HFF-Myc (cell line): ENCODE measurements at places on chromosomes 7 and 10.

DNA sequence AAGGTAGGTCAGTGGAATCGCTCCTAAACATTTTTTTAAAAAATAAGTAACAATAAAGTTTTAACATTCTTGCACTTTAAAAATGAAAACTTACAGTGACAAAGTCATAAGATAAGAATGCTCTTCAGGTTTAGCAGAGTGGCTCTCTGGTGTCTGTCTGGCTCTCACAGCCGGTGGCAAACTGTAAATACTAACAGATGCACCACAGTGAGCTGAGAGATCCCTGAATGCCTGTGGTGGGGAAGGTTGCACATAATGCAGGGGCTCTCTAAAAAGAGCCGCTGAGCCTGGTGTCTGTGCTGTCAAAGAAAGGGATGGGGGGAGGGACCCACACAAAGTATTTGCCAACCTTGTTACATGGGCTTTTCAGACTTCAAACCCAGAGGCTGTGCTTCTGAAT lies 498.3 kb downstream of the CCSER2 start:
- no peak for DNase-seq

DNA sequence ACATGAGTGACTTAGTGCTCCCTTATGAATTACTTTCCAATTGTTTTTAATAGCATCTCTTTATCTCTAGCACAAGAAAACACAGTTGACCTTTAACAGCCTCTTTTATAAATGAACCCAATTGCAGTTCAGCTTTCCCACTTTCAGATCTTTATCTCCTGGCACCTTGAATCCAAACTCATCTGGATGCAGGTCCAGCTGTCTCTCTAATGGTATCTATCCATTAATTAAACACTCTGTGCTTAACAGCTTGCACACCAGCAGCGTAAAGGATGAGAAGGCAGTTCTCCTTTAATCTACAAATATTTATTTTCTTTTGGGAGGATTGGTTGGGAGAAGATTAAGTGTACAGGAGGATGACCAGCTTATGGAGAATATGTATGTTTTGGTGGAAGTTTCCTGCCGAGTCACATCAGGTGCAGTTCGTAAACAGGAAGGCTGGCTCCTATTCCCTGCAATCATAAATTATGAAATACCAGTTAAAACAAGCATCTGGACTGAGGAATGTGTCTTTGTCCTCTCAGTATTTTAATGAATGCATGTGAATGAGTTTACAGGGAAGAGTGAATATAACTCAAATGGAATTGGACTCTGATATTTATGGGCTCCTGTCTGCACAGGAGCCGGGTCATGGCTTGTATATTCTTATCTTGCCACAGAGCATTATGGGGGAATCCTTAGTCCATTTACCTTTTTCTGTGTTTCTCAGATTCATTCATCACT lies 232.7 kb downstream of the PHF14 start:
- no peak for DNase-seq

DNA sequence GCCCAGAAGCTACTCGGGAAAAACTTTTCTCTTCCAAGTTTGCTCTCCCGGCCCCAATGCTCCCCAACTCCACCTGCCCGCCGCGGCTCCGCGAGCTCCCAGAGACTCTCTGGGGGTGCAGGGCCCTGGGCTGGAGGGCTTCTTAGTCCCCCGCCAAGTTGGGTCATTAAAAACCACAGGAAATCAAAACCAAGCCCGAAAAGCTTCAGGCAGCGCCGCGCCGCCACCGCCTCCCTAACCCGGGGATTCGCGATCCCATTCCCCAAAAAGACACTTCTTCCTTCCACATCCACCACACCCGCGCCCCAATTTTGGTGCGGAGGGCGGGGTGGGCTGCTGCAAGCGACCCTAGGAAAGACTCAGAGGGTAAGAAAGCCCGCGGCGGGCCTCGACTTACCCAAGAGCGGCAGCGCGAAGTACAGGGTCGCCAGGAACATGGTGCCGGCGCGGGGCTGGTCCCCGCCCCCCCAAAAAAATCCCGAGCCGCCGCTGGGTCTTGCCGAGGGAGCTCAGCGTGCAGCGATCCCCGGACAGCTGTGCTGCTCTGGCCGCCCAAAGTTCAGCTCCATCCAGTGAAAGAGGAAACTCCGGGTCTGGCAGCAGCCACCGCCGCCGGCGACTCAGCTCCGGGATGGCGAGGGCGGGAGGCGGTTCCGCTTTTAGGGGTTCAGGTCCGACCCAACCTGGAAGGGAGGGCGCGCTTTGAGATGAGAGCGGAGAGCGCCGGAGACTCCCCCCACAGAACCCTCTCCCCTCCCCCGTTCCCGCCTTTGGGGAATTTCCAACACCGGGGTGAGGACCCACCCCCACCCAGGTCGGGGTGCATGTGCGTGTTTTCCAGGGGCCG lies 1.2 kb downstream of the GFRA1 start:
- no peak for DNase-seq

DNA sequence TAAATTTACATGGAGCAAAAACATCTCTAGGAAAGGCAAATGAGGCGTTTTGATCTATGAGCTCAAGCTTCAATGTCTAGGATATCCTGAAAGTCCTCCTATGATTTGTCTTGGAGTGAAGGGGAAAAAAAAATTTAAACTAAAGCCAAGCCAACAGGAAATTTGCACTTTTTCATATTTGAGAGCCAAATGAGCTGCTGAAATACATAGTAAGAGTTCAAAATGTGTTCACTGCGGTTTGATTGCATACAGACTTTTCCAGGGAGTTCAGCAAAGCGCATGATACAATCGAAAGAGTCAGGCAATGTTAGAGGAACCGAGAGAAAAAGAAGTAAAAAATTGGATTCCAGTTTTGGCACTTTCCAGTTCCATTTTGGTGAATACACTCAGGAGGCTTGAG lies 633.4 kb upstream of the MGMT start:
- DNase-seq: no peak

DNA sequence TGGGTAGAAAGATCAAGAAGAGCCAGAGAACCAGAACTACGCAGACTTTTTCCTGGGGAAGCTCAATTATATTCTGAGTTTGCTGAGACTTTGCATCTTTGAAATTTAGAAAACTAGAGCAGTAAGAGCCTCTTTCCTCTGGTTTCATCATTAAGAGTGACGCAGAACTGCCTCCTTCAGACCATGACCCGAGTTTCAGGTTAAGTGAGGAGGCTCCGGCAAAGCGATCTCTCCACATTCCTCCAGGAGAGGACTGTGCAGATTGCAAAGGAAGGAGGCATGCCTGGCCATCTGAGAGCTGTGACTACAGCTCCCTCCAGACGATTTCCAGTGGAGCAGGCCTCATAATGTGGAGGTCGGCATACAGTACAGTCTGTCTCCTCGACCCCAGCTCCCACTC lies 115.8 kb upstream of the LANCL2 start:
- DNase-seq: no peak

DNA sequence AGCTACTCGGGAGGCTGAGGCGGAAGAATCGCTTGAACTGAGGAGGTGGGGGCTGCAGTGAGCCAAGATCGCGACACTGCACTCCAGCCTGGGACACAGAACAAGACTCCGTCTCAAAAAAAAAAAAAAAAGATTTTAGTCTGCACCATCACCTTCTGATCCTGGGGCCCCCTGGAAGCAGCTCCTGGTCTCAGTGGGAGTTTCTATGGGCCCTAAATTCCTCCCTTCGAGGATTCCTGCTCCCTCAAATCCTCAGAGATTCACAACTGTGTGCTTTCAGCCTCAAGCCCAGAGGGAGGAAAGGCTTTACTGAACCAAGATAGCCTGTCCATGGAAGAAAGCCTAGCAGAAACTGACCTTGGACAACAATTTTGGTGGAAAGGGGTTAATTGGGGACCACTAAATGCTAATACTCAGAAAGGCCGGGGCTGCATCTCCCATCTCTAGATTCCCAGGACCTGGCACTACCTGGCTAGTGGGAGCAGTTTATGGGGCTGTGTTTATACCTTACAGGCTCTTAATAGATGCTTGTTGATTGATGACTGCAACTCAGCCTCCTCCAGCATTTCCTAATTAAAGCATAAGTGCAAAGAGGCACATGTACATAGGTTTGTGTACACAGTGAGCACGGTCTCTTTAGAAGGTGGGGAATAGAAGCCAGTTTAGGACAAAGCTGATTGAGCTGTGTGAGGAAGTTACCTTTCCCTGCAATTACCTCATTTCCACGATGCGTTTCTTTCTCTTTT lies 9.2 kb upstream of the FGFR2 start:
- DNase-seq: no peak

GRCh38 chr10:70843333-70843732 lies 27.6 kb downstream of the SGPL1 start:
- DNase-seq: no peak

DNA sequence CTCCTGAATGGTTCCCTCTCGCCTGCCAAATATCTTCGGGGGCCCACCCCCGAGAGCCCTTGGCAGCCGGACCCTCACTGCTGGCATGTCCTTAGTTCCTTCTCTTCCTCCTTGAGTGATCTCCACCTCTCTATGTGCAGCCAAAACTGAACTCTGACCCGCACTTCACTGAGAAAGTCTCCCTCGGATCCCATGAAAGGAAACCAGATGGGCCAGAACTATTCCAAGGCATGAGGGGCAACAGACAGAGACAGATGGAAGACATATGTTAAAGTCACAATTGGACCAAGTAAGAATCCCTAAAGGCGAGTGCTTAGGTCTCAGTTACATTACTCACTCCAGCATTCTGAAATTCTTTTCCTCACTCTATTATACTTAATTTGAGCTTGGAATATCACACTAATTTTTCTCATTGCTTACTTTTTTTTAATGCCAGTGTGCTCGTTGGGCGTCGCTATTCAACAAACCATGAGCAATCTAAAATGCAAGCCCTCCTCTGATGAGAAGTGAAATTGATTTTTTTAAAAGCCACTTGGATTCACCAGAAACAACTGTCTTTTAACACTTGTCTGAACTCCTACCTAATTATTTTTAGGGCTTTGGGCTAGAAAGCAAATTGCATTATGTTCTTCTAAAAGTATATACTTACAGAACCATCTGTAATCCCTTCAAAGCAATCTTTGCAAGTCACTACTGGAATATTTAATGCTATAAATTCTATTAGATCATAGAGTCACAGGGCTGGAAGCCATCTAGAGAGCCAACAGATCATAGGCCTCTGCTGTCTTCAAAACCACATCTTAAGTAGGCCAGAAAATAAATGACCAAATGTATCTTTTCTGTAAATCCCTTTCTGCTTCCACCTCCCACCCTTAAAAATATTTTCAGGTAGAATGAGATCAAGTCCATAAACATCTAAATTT lies 43.3 kb upstream of the EZH2 start:
- peak; percentile 74 for DNase-seq

DNA sequence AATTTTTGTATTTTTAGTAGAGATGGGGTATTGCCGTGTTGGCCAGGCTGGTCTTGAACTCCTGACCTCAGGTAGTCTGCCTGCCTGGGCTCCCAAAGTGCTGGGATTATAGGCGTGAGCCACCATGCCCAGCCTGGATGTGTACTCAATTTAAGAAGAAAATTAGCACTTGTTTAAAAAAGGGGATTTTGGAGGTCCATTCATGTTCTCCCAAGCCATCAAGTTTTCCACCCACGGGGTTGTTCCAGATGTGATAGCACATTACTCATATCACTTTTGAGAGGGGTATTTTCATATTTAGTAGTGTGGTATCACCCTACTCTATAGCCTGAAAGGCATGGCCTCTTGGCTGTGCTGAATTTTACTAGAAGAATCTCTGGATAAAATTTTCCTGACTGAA lies 10.5 kb upstream of the SLC26A3 start:
- no peak for DNase-seq

GRCh38 chr10:8927705-8928104 lies 873.2 kb downstream of the GATA3 start:
- DNase-seq: no peak

- DNase-seq: no peak
Observed at GRCh38 chr10:128122931-128123330, 3.3 kb downstream of the MKI67 start.

- DNase-seq: no peak
Observed at GRCh38 chr10:123355748-123356481, 201.7 kb downstream of the BUB3 start.

- no peak for DNase-seq
Observed at GRCh38 chr7:77558284-77558967, 21.3 kb downstream of the PTPN12 start.

DNA sequence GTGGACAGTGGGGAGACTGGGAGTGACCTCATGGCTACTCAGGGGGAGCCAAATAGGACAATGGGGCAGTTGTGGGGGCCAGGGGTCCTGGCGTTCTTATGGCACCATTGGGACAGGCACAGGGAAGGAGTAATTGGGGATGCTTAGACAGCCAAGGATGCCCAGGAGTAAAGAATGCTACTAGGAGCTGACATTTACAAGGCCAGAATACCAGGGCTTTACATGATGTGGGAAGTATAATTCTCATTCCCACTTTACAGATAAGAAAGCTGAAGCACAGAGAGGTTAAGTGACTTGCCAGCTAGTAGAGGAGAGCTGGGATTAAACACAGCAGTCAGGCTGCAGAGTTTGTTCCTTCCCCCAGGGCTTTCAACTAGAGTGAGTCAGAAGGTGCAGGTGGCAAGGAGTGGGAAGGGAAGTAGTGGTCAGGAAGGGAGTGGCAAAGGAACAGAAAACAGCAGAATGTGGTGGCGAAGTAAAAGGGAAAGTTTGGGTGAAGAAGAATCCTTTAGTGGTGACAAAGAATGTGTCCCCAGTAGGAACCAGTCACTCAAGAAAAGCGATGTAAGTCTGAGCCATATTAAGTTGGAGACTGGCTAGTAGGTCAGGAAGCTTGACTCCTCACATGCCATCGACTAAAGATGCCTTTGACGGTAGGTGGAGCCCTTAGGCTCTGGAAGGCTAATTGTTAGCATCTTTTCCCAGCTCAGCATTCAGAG lies 32.8 kb downstream of the CPVL start:
- DNase-seq: peak; percentile 11

DNA sequence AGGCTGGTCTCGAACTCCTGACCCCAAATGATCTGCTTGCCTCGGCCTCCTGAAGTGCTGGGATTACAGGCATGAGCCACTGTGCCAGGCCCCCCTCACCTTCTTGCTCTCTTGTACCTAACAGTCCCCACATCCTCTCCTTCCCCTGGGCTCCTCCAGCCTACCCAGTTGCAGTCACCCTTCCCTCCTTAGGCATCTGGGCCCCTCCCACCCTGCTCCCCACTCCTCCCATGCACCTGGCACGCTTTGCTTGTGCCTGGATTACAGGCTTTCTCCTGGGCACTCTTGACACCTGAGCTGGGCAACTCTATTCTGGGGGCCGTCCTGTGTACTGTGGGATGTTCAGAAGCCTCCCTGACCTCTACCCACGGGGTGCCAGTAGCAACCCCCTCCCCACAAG lies 3.0 kb downstream of the CLDN15 start:
- no peak for DNase-seq

DNA sequence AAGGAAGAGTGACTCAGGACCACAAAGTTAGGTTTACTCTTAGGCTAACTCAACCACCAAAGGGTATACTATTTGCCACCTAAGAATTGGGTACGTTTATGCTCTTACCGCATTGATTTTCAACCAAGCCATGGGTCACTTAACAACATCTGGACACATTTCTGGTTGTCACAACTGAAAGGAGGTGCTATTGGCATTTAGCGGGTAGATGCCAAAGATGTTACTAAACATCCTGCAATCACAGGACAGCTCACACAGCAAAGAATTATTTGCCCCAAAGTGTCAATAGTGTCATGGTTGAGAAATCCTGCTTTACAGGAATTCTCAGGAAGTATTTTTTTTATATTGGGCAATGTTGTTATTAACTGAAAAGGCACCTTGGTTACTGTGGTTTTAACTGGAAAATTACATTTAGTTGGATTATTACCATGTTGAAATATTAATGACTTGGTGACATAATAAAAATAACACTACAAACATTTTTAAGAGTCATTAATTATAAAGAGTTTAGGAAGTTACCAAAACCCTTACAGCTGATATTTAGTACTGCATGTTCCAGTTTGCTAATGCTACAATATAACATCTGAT lies 185.0 kb upstream of the TMEM196 start:
- DNase-seq: no peak
